ENCODE measurements at places on chromosomes 3 and 15.

- DNase-seq, result no peak
Observed at GRCh38 chr3:161393803-161394202, 22.5 kb upstream of the SPTSSB start.

GRCh38 chr15:68228971-68229385 is 550 bp downstream of the CLN6 start:
- no peak for DNase-seq

DNA sequence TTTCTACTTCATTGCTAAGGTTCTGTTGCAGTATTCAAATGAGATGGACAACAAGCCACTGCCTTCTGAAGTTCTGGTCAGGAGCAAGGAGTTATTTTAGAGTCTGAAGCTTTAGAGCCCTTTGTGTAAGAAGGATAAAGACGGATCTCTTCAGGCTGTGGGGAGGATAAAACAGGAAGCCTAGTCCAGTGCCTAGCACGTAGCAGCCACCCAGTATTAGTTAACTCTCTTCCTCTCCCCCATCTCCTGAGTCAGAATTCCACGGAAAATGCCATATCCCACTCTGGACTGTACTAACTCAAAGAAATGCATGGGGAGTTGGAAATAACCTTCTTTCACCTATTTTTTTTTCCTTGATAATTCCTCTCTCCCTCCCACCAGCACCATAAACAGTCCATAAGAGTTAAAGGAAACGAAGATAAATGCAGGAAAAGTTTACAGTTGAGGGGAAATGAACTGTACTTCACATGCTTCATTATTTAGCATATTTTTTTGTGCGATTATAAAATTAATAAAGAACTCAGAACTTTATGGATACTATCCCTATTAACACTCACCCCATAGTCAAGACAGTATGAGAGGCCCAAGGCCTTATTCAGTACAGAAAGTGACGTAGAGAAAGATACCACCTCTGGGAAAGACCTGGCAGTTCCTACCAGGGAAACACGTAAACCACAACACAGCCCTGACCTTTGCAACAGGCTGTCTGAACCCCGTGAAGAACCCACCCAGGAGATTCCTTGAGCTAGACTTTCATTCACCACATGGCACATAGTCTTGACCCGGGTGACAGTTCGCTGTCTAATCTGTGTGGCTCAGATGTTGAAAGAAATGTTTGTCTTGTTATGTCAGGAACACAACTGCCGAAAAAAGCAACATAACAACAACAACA is 9.2 kb downstream of the IGF2BP2 start:
- no peak for DNase-seq

DNA sequence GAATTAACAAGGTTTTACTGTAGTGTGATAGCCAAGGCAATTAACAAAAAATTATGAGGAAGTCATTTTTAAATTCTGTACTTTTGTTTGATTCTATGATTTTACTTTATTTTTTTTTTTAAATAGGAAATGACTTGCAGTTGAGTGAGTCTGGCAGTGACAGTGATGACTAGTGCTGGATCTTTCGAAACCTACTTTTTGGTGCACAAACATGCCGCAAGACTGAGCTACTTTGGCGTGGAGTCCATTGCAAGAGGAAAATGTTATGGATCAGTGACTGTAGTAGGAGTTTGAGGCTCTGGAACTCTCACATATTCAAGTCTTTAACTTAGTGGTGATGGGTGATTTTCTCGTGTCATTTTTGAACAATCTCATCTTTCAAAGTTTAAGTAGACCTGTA is 11.6 kb downstream of the EAF1 start:
- DNase-seq, result no peak

DNA sequence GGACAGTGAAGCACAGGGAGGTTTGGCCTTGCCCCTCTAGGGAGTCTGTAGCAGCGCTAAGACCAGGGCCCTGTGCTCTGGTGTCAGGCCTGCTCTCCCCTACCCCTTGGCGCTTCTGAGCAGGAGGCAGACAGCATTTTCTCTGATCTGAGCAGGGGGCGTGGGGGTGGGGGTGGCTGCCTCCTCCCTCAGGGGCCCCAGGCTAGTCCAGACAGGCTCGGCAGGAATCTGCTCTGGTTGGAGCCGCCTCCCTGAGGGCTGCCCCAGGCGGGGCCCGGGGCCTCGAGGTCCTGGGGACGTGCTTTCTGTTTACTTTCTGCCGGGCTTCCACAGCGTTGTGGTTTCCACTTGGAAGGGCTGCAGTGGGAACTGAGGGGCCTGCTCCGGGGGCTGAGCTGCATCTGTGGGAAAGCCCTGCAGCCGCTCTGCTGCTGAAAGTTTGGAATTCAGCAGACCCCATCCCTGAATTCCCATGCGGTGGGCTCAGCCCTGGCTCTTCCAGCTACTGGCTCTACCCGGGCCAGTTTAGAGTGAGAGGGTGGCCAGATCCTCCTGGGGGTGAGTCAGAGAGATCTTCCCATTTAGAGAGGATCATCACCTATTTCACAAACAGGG is 105.4 kb downstream of the LINGO1 start:
- DNase-seq, result no peak

GRCh38 chr3:45509038-45509767 is 85.3 kb upstream of the LIMD1 start:
- peak; percentile 86 for DNase-seq

DNA sequence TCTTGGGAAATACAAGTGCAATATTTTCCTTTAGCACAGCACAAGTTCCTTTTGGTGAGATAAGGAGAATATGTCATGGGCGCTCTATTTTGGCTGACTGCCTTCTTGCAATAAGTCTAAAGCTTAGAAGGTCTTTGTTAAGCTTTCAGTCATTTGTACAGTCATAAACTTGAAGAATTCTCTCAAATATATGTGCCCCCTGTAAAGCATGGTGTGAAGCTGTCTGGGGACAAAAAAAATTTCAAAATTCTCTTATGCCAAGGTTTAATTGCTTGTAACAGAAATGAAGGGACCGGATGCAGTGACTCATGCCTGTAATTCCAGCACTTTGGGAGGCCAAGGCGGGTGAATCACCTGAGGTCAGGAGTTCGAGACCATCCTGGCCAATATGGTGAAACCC is 21.7 kb upstream of the ARID3B start:
- no peak for DNase-seq
